IPS DF 6.9 (cell line): ENCODE measurements at places on chromosomes 1 and 21.

GRCh38 chr1:204274446-204274845, 60.7 kb upstream of the GOLT1A start:
- DNase-seq, result no peak

DNA sequence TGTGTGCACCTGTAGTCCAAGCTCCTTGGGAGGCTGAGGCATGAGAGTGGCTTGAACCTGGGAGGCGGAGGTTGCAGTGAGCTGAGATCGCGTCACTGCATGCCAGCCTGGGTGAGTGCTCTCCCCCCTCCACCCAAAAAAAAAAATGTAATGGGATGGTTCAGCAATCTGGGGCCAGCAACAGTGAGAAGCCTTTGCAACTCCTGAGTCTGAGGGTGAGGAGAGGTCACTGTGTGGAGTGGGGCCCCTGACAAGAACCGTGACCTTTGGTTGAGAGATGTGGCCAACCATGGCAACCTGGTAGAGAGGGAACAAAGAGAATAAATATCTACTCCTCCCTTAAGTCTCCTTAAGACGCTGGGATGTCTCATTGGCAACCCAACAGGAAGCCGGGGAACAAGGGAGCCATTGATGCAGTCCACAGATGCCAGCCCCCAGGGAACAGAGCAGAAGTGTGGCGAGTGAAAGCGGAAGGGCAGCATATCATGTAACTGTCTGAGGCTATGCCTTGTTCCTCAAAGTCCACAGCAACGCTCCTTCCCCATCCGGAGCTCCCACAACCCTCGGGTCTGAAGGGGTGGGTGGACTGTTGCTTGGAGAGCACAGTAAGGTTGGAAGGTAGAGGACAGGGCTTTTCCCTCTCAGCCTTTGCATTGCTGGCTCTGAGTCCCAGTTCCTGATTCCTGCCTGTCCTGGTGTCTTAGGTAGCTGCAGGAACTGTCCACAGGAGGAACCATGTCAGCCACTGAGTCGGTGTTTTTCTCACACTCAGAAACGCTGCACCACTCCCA, 8.3 kb downstream of the TRNP1 start:
- DNase-seq, result no peak

GRCh38 chr1:160868141-160868540, 5.5 kb upstream of the CD244 start:
- DNase-seq, result no peak

DNA sequence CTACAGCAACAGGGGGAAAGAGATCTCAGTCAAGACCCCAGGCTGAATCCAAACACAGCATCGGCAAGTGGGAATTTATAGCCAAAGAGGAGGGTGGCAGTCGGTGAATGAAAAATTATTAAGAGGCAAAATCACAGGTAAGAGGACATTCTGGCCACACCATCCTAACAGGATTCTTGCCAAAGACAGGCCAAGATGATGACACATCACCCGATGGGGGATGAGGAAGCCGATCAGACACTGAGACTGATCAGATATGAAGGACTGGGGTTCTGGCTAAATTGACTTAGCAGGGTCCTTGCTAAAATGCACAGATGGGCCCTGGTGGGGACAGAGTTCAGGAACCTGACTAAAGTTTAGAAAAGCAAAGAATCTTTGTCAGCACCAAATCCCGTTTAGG, 402.2 kb downstream of the SMYD3 start:
- no peak for DNase-seq

DNA sequence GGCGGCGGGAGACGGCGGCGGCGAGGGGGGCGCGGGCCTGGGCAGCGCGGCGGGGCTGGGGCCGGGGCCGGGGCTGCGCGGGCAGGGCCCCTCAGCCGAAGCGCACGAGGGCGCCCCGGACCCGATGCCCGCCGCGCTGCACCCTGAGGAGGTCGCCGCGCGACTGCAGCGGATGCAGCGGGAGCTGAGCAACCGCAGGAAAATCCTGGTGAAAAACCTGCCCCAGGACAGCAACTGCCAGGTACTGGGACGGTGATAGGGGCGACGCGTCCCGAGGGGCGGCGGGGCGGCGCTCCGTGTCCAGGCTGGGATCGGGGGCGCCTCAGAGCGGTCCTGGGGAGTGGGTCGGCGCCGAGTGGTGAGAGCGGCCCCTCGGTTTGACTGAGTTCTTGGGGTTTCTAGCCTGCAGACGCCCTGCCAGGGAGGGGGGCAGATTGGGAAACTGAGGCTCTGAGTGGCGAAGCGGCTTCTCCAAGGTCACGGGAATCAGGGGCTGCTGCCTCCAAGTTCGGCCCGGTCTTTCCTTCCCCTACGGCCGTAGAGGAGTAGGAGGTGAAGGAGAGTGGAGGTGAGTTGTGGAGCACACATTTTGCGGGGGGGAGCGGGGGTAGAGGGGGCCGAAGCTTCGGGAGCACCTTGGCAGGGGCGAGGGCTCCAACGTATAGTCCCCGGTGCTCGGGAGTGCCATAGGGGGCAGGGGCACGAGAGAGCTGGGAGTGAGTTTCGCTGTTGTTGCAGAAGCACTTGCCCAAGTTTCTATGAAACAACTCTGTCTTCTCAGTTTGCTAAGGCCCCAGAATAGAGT, 508 bp downstream of the RAVER2 start:
- DNase-seq, result no peak

GRCh38 chr1:247211339-247211738, 39.5 kb upstream of the ZNF124 start:
- DNase-seq, result no peak

DNA sequence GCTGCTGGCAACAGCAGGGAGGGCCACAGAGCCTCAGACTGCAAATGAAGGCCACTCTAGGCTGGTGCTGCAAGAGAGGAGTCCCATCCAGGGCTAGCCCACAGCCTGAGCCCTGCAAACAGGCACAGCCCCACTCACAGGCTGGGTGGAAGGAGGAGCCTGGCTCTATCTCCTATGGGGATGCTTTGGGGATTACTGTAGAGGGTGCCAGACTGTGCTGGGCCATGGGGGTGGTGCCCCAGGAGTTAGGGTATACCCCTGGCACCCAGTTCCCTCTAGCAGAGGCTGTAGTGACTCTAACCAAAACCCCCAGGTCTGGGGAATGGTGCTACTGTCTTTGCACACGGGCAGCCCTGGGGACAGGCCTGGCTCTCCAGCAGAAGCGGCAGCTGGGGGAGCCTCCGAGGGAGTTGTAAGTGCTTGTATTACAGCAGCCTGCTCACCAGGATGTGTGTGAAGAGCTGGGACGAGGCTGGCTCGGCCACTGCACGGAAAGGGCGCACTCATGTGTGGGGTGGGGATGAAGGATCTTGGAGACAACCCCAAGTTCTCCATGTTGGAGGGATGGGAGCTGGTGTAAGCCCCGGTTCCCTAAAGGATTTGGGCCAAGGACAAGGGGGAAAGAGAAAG, 23.4 kb upstream of the EVA1B start:
- no peak for DNase-seq

DNA sequence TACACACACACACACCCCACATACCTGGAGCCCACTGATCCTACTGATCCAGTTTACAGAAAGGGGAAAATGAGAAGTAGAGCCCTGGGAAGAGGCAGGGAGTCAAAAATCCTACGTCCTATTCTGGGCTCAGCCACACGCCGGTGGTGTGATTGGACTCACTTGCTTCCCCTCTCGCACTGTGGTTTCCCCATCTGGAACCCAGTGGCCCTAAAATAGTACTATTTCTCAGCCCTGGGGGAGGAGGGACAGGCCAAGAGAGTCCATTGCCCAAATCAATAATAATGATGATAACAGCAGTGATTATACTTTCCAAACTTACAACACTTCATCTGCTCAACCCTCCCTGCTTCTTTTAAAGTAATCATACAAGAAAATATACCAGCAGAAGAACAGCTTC, 2.9 kb upstream of the PIGR start:
- no peak for DNase-seq

GRCh38 chr21:28235169-28235895, 757.3 kb downstream of the LTN1 start:
- DNase-seq, result no peak

DNA sequence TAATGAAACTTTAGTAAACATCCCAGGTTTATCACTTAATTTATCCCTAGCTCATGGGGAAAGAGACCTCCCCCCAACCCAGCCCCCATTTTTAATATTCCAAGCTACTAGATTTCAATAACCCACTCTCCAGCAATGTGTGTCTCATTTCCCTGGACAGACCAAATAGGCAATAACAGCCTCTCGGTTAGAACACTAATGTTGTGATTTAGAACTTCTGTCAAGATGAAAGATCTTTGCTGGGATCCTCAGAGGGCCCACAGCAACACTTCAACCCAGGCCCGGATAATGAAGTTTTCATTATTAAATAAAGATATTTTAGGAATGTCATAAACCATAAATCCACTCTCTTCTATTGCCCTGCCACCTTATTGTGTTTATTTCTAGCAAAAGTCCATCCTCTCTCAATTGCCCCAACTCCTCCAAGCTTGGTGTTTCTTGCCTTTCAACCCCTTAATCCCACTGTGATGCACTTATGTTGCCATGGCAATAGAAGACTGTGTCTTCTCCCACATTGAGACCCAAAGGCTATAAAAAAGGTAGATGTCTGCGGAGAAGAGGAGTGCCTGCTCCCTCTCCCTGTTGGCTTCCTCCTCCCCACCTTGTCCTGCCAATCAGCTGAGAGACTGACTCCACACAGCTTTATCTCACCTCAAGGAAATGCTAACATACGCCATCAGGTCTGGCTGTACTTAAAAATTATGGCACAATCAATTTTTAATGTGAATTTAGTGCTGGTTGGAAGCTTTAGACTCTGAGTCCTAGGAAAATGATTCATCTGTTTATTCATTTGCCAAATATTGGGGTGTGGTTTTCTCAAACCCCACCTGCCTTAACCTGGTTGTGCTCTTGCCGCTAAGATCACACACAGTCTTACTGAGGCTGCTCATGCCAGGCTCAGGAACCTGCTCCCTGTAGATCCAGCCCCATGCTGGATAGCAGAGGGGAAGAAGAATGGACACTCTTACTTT, 258.3 kb upstream of the CAMK1G start:
- no peak for DNase-seq

GRCh38 chr1:26391450-26391849, 18.9 kb upstream of the ZNF683 start:
- peak; percentile 50 for DNase-seq
